HEK293T (cell line): ENCODE measurements at places on chromosomes 2 and 18.

DNA sequence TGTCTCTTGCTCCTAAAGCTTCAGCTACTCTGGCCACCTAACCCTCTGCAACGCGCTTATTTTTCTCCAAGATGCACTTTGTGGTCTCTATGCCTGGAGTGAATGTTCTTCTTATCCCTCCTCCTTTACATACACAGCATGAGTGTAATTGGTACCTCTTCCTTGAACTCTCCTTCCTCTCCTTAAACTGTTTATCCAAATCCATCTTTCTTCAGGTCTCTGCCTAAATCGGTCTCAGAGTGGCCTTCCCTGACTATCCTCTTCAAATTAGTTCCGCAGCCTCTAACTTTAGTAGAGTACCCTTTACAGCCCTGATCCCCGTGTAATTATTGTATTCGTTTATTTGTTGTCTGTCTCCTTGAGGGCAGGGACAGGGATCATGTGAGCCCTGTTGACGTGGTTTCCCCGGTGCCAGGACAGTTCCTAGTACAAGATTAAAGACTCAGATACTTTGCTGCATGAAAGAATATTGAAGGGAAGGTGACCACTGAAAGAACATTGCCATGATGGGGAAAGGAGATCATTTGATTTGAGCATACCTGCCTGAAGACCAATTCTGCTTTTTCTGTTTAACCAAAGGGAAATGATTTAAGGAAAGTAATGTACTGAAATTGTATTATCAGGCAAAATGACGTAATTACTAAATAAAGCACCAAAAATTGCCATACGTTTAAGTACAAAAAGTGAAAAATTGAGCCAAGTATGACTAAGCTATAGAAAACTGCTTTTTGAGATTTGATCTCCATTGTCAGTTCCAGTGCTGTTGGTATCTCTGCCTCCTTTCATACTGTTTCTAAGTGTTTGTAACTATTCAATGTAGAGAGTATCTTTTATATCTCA is 1.2 kb downstream of the CNOT9 start:
- no peak for DNase-seq

- DNase-seq, result no peak
These were observed 372.8 kb upstream of the RND3 start for GRCh38 chr2:150860301-150860700.

DNA sequence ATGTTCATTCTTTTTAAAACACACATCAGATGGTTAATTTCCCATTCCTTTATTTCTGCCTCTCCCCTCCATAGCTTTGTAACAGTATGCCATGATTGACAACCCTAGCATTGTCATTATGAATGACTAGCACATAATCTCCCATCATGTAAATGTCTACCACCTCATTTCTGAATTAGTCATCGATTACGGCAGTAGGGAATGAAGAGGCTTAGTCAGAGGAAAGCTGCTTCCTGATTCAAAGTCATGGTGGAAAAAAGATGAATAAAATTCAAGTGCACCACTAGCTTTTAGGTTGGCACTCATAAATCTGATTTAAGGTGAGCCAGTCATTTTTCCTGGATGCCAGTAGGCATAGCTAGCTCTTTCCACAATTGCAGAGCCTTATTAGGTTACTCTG is 19.1 kb upstream of the ACMSD start:
- no peak for DNase-seq

DNA sequence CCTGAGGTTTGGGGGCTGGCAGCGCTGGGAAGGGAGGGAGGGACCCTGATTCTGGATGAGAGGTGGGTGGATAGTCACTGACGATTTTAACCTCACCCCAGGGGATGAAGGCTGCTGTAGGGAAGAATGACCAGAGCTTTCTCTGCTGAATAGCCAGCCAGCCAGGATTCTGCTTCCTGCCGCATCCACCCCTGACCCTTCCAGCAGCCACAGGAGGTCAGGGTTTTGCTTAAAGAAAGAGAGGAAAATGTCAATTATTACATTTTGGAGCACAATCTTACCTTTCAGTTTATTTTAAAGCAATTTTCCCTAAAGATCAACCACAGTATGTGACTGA is 217.7 kb downstream of the GBX2 start:
- DNase-seq, result no peak

DNA sequence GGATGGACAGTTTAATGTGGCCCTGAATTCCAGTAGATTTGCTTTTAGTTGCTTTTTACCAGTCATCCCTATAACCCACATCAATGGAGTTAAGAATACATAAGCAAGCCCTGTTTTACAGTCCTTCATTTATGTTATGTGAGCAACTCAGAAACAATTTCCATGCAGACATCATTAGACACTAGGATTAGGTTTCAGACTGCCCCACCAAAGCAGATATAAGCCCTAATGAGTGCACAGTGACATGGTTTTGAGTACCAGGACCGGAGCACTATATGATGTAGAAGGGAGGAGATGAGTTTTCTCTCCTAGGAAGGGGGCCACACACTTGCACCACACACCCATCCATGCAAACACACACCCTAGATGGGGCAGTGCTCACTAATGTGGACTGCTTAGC is 15.5 kb downstream of the KCNS3 start:
- DNase-seq, result no peak

DNA sequence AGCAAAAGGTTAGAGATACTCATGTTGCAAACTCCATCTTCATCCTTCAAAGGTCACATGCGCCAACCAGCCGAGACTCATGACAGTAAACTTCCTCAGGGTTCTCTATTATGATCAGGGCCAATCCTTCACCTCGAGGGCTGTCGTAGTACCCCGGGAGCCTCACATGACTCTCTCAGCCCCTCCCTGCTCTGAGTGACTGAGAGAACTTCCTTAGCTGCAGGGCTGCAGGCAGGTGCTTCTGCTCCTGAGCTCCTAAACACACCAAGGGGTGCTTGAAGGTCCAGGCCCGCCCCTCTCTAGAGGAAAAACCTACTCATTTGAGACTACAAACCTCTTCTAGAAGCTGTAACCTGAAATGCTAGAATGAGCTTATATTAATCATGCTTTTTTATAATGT is 48.2 kb downstream of the LONRF2 start:
- no peak for DNase-seq
